ENCODE measurements at places on chromosomes 16 and 17.

GRCh38 chr17:49555495-49556222 is 20.0 kb upstream of the NXPH3 start:
- no peak for DNase-seq

DNA sequence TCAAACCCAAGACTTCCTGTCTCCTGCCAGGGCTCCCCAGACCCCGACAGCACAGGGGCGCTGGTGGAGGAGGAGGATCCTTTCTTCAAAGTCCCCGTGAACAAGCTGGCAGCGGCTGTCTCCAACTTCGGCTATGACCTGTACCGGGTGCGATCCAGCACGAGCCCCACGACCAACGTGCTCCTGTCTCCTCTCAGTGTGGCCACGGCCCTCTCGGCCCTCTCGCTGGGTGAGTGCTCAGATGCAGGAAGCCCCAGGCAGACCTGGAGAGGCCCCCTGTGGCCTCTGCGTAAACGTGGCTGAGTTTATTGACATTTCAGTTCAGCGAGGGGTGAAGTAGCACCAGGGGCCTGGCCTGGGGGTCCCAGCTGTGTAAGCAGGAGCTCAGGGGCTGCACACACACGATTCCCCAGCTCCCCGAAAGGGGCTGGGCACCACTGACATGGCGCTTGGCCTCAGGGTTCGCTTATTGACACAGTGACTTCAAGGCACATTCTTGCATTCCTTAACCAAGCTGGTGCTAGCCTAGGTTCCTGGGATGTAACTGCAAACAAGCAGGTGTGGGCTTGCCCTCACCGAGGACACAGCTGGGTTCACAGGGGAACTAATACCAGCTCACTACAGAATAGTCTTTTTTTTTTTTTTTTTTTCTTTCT is 8.1 kb downstream of the SERPINF1 start:
- DNase-seq, result no peak

- no peak for DNase-seq
Observed at GRCh38 chr17:29197516-29198272, 17.5 kb upstream of the MYO18A start.

DNA sequence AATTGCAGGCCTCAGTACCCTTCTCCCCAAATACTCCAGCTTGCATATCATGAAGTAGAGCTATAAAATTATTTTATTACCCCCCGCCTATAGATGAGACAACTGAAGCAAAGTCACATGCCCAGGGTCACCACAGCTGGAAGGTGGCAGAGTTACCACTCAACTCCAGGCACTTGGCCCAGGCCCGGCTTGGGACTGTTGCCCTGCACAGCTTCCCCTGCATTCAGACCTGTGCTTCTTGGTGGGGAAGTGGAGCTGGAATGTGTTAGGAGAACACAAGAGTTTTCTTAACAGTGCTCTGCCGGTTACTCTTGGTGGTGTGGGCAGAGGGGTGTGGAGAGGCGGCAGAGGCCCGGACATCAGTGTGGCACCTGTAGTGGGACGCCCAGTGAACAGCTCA is 149.3 kb downstream of the SOCS1 start:
- DNase-seq, result no peak

GRCh38 chr17:58913971-58914769 is 158.5 kb downstream of the PPM1E start:
- DNase-seq, result no peak

GRCh38 chr16:305916-306626 is 23.1 kb downstream of the PDIA2 start:
- no peak for DNase-seq

- no peak for DNase-seq
Observed at GRCh38 chr16:81581107-81581506, 136.5 kb downstream of the CMIP start.

DNA sequence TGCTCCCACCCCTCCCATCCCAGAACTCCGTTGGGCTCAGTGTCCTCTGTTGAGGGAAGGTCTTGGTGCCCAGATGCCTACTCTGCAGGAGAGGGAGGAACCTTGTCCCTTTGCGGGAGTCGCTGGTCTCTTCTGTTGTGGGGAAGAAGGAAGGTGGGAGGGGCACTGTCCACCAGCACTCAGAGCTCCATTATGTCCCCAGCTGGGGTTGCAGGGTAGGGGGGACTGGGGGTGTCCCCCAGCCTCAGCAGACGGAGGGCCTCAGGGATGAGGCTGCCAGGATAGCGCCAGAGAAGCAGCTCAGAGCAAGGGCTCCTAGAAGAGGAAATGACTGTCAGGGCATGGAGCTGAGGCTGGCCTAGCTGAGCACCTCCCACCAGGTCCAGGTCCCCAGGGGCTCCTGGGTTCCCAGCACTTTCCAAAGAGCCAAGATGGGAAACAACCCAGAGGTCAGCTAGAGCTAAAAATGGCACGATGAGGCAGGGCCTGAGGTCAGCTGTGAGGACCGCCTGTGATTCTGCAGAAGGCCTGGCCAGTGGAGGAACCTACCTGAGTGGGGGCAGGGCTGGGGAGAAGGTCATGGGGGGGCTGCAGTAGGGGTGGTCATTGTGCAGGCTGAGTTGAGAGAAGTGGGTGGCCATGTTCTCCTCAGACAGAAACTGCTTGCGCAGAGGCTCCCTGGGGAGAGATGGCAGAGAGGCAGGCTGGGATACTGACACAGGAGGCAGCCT is 893 bp downstream of the HCFC1R1 start:
- DNase-seq, result no peak

GRCh38 chr17:18964018-18964351 is 12.0 kb downstream of the SLC5A10 start:
- DNase-seq, result no peak

GRCh38 chr17:6413065-6413464 is 21.9 kb downstream of the AIPL1 start:
- no peak for DNase-seq

DNA sequence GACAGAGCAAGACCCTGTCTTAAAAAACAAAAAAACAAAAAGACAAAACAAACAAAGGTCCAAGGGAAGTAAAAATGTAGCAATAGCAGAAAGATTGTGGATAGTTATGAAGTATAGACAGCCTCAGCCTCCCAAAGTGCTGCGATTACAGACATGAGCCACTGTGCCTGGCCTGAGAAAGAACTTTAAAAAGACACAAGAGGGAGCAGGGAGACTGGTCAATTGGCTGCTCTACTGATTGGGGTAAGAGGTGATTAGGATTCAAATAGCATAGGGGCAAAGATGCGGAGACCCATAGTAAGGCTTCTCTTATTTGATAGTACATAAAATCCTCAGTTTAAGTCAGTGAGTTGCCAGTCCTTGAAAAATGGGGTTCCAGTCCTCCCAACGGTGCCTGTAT is 518.2 kb upstream of the GOT2 start:
- DNase-seq, result no peak

GRCh38 chr16:60608971-60609370 is 1427.3 kb downstream of the CDH8 start:
- no peak for DNase-seq

- DNase-seq, result no peak
Observed at GRCh38 chr17:5699814-5700213, 115.5 kb upstream of the NLRP1 start.
